SHP77 treated with DMSO at 0.1 percent for 48 hours (cell line): ENCODE measurements at places on chromosomes 4 and X.
A peak's percentile ranks its signal among the peaks of the same experiment; 100 is the strongest.

DNA sequence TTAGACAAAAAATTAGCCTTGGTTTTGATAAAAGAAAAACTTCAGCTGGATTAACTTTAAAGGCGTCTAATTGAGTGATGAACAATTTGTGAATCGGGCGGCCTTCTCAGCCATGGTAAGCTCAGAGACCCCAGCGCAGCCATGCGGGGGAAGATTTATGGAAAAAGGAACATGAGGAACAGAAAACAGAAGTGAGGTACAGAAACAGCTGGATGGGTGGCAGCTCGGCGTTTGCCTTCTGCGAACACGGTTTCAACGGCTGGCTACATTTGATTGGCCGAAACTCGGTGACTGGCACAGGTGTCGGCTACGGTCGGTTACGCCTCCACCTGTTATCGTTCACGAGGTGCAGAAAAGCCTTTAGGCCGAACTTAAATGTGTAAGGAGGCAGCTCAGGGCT is 401.4 kb upstream of the FAT1 start:
- no peak for DNase-seq

DNA sequence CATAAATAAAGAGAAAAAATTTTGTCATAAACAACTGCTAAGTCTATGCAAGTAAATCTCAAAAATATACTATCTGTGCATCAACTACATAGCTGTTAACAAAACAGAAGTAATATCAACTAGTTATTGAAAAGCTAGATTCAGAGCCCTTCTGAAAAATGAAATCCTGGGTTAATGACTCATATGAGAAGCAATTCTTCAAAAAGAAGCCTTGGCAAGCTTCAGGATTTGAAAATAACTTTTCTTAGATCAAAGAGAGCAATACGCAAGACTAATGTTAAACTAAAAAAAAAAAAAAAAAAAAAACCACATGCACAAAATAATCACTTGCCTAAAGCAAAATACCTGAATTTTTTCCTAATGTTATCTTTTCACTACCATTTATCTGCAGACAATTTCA is 566.1 kb upstream of the BOD1L1 start:
- no peak for DNase-seq

- no peak for DNase-seq
Observed at GRCh38 chr4:119139822-119140252, 4.2 kb downstream of the MYOZ2 start.

GRCh38 chrX:32847921-32848320 is 363.4 kb downstream of the DMD start:
- DNase-seq: no peak

DNA sequence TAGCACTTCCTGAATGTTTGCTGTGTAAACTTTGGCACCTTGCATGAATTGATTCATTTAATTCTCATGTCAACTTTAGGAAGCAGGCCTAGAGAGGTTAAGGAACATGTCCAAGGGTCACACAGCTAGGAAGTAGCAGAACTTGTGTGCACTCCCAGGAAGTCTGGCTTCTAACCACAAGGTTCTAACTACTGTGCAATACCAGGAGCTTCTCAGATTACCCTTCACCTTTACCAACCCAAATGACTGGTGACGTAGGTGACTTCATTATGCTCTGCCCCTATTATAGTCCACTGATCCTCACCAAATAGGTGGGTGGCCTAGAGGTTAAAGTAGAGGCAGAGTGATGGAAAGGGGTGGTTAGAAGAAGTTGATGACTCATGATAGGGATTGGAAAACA is 14.4 kb downstream of the AR start:
- no peak for DNase-seq

- DNase-seq: no peak
Observed at GRCh38 chr4:80610845-80611677, 275.5 kb downstream of the CFAP299 start.

GRCh38 chr4:163110442-163110841 is 56.2 kb downstream of the NAF1 start:
- no peak for DNase-seq

DNA sequence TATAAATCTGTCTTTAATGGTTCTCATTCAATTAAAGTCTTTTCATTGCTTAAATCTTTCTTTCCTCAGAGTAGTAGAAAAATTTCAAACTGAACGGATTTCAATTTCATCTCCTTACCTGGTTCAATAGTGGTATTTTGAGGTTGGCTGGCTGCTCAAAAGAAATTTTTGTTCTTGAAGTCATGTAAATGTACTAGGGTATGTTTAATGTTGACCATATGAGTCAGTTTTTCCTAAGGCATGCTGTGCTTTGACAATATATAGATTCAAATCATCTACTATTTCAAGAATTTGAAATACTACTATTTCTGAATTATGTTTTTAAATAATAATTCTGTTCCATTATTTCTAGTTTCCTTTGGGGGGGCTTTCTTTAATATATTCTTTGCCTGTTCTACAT is 105.5 kb downstream of the PACRGL start:
- no peak for DNase-seq

DNA sequence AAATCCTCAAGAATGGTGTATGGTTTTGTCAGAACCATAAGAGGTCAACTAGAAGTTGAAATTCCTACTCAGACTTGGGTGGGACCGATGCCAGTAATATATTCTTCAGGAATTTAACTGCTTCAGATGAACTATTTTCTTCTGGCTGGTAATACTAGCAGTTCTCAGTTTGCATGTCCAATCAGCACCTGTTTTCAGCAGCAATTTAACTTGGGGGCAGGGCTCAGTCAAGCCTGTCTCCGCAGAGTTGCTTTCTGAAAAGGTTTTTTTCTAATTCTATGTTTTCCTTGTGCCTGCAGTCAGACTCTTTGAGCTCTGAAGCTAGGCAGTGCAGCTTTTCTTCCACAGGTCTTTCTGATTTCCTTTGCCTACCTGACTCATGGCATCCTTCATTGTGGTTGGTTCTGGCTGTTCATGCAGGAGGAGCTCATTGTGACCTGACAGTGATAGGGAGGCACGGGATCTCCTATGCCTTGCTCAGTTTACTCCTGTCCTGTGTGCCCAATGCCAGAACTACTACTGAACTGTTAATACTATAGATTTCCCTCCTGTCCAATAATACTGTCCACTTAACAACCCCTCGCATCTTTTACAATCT is 17.3 kb upstream of the FMR1 start:
- DNase-seq: no peak

GRCh38 chr4:1359144-1359501 is 12.1 kb downstream of the UVSSA start:
- DNase-seq: no peak

DNA sequence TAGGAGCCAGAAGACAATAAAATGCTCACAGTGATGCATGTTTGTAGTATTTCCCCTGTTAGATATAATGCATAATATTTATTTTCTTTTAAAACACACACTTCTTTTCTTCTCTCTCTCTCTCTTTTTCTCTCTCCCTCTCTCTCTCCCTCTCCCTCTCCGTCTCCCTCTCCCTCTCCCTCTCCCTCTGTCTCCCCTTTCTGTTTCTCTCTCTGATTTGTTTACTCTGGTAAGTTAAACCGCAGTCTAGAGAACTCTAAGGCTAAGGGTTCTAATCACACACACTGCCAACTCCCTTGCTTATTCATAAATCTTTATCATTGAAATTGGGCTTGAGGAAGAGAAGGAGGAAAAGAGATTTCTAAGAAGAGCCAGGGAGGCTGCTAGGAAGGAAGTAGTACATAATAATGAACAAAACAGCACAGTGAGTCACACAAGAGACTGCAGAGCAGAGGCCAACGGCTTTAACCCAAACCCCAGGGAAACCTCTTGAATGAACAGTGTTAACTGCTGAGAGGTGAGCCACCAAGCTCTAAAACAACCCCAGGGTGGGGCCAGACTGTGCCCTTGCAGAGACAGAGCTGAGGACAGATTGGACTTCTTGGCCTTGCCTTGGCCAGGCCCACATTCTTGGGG is 9.1 kb upstream of the PHOX2B start:
- no peak for DNase-seq

DNA sequence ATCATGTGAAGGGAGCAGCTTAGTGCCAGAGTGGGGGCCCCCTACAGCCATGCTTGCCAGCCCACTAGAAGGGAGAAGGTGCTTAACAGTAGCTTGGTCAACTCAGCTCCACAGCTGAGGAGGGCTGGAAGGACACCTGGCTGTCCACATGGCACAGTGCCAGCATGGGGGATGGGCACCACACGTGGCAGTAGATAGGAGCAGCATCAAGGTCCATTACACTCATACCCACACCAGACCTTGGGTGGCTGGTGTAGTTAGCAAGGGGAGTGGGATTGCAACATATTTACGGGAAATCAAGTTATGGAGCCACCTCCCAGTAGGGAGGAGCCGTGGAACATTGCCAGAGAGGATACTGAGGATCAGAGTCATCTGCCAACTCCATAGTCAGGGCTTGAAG is 37.9 kb upstream of the SLC4A4 start:
- peak; percentile 66 for DNase-seq

- DNase-seq: peak; percentile 5
Observed at GRCh38 chr4:151729731-151730559, 30.9 kb downstream of the GATB start.
